ENCODE measurements at places on chromosomes 13 and 19. TPM values are rescaled to one million over a fixed set of nuclear protein-coding genes. Genes with fewer than 3 reads are reported as not detected.

The ATP8B3 gene
- polyA plus RNA-seq = 0.53 TPM

The B3GNT3 gene
- polyA plus RNA-seq = 2.1 TPM

The NUFIP1 gene
- polyA plus RNA-seq = 1.5 TPM

The ATP4B gene
- not detected for polyA plus RNA-seq

The CLEC4G gene
- polyA plus RNA-seq = 47.4 TPM

The SLAIN1 gene
- 6.4 TPM for polyA plus RNA-seq

The MYO1F gene
- 6.2 TPM for polyA plus RNA-seq

The USHBP1 gene
- 1.6 TPM for polyA plus RNA-seq

The ERICH6B gene
- 0.94 TPM for polyA plus RNA-seq

The KLK14 gene
- polyA plus RNA-seq = not detected

The ZNF582 gene
- polyA plus RNA-seq = 1.3 TPM

The CDX2 gene
- not detected for polyA plus RNA-seq

DNA sequence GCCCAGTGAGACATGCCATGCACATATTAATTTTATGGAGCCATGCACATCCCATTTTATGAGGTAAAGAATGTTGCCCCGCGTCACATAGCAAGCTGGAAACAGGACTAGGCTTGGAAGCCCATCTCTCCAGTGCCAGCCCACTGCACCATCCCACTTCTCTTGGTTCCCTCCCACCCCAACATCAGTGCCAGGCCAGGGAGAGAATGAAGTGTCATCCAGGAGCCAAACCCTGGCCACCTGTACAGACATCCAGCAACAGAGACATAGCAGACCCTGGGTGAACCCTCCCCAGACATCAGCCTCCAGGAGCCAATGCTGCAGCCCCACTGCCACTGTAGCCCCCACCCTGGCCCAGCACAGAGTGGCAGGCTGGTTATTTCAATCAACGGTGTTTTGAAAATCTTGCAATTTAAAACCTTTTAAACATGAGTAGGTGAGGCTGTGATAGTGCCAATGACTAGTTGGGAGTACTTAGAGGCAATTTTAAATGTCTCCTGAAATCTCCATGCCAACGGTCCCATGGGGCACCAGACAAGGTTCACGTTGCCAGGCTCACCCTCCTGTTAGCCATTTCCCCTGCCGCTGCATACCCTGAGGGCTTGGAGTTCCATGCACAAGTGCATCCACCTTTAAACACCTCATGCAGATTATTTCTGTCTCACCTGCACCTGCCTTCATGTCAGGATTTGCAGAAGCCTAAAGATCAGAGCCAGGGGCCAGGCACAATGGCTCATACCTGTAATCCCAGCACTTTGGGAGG, 34.7 kb downstream of the VSTM2B start:
- no peak for DNase-seq
- no peak overlapping the region for H3K4me3 ChIP-seq
- H3K36me3 ChIP-seq = no peaks in the 10 kb centered on the region
- no peak overlapping the region for H3K27ac ChIP-seq
- no peaks in the 10 kb centered on the region for H3K4me1 ChIP-seq

DNA sequence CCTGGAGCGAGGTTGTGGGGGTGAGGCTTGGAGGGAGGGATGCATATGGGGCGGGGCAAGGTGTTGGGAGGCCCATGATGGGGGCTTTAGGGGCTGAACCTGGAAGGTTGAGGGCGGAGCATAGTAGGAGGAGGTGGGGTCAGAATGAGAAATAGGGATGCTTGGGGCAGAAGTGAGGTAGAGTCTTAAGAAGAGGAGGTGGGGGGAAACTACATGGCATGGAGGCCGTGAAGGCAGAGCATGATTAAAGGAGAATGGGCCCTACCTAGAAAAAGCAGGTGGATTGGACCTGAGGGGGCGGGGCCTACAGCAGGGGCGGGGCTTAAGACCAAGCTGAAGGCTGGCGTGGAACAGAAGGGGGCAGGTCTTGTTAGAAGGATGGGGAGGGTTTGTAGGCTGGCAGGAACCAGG, 799 bp downstream of the NR1H2 start:
- no peaks in the 10 kb centered on the region for H3K27me3 ChIP-seq
- no peaks in the 10 kb centered on the region for H3K4me1 ChIP-seq
- DNase-seq = peak; percentile 87
- no peak overlapping the region for H3K27ac ChIP-seq
- H3K4me3 ChIP-seq = no peak overlapping the region

- no peak overlapping the region for H3K4me3 ChIP-seq
- no peaks in the 10 kb centered on the region for H3K4me1 ChIP-seq
- DNase-seq = no peak
- no peaks in the 10 kb centered on the region for H3K27me3 ChIP-seq
- H3K27ac ChIP-seq = no peak overlapping the region
Observed at GRCh38 chr13:32159137-32159869, 127.7 kb downstream of the FRY start.

GRCh38 chr13:20116213-20116612, 44.6 kb downstream of the GJA3 start:
- no peak for DNase-seq
- H3K4me1 ChIP-seq = peaks cover 17% of the 10 kb centered on the region

- no peaks in the 10 kb centered on the region for H3K27me3 ChIP-seq
- DNase-seq = no peak
- no peaks in the 10 kb centered on the region for H3K4me1 ChIP-seq
- H3K36me3 ChIP-seq = no peaks in the 10 kb centered on the region
- no peak overlapping the region for H3K4me3 ChIP-seq
Observed at GRCh38 chr19:54707962-54708361, 16.3 kb upstream of the KIR3DL3 start.

DNA sequence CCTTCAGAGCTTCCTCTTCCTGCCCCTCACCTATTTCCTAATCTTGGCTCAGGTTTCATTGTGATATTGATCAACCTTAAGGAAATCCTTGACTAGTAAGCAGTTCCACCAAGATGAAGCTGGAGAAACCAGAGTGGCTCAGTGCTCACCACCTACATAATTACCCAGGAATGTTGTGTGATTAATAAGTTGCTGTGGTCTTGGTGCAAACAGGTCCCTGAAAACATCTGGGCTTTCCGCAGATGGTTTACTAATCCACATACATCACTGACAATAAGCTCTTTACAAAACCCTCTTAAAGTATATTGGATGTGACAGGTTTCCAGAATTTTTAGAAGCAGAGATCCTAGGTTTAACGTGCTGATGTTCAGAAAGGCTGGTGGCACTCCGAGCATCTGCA, 8.6 kb upstream of the SERP2 start:
- H3K4me1 ChIP-seq = no peaks in the 10 kb centered on the region
- no peak overlapping the region for H3K4me3 ChIP-seq
- H3K36me3 ChIP-seq = no peaks in the 10 kb centered on the region
- peak overlapping the region; percentile 54 for H3K27ac ChIP-seq
- no peaks in the 10 kb centered on the region for H3K27me3 ChIP-seq

DNA sequence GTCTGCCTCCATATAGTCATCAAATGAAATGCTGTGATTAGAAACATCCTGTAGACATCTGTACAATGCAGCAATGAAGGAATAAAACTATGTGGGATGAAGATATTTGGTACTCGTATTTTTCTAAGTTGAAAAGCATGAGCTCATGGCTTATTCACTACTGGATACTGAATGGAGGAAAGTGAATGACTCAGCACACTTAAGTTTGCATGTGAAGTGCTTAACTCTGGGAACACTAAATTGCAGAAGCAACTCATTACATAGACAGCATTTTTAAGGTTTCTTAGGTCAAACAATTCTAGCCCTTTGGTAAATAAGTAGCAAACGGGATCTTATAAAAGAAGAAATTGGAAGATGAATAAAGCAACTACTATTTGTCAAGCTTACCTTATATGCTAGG, 429.0 kb upstream of the MIR17HG start:
- no peak overlapping the region for H3K4me3 ChIP-seq
- H3K36me3 ChIP-seq = no peaks in the 10 kb centered on the region
- H3K27me3 ChIP-seq = no peaks in the 10 kb centered on the region
- no peak overlapping the region for H3K27ac ChIP-seq
- no peak for DNase-seq
- H3K4me1 ChIP-seq = no peaks in the 10 kb centered on the region

- no peaks in the 10 kb centered on the region for H3K36me3 ChIP-seq
- no peak for DNase-seq
- no peak overlapping the region for H3K27ac ChIP-seq
- H3K27me3 ChIP-seq = no peaks in the 10 kb centered on the region
- no peak overlapping the region for H3K4me3 ChIP-seq
- no peaks in the 10 kb centered on the region for H3K4me1 ChIP-seq
Observed at GRCh38 chr13:78709028-78709427, 50.1 kb upstream of the OBI1 start.

- H3K4me3 ChIP-seq = no peak overlapping the region
- H3K36me3 ChIP-seq = peaks cover 2% of the 10 kb centered on the region
- H3K27ac ChIP-seq = no peak overlapping the region
- no peaks in the 10 kb centered on the region for H3K27me3 ChIP-seq
Observed at GRCh38 chr13:98318263-98318878, 141.3 kb upstream of the RNF113B start.

- no peak for DNase-seq
- no peak overlapping the region for H3K4me3 ChIP-seq
- no peaks in the 10 kb centered on the region for H3K4me1 ChIP-seq
- no peaks in the 10 kb centered on the region for H3K36me3 ChIP-seq
- no peak overlapping the region for H3K27ac ChIP-seq
Observed at GRCh38 chr19:53530622-53531021, 7.3 kb upstream of the ZNF331 start.

- no peak overlapping the region for H3K27ac ChIP-seq
- H3K4me1 ChIP-seq = no peaks in the 10 kb centered on the region
- no peak for DNase-seq
- H3K4me3 ChIP-seq = no peak overlapping the region
- no peaks in the 10 kb centered on the region for H3K27me3 ChIP-seq
Observed at GRCh38 chr13:50882816-50883435, 26.7 kb upstream of the RNASEH2B start.

- H3K36me3 ChIP-seq = no peaks in the 10 kb centered on the region
- H3K27me3 ChIP-seq = no peaks in the 10 kb centered on the region
- H3K27ac ChIP-seq = no peak overlapping the region
- no peak overlapping the region for H3K4me3 ChIP-seq
- no peaks in the 10 kb centered on the region for H3K4me1 ChIP-seq
Observed at GRCh38 chr13:101289764-101290163, 126.5 kb downstream of the NALCN start.

DNA sequence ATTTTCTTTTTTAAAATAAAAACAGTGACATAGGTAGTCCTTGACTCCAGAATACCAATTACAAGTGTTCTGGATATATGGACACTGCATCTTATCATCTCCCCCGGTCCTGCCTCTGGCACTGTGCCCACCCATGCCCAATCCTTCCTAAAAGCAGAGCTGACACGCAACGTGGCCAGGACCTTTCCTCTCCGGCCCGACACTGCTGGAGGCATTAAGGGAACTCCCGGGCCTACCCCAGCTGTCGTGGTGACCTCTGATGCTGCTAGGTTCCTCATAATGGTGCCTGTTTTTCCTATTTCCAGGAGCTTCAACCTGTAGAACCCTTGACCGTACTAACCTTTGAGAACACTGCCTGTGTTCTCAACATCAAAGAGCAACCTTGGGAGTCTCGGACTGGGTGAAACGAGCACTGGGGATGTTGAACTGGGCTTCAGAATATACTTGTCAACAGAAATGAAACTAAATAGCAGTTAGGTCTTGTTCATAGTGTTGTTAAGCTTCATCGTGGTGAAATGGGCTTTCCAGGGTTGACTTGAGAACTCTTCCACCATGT, 13.9 kb upstream of the RNF113B start:
- no peak overlapping the region for H3K4me3 ChIP-seq
- H3K4me1 ChIP-seq = peaks cover 55% of the 10 kb centered on the region
- no peaks in the 10 kb centered on the region for H3K27me3 ChIP-seq

DNA sequence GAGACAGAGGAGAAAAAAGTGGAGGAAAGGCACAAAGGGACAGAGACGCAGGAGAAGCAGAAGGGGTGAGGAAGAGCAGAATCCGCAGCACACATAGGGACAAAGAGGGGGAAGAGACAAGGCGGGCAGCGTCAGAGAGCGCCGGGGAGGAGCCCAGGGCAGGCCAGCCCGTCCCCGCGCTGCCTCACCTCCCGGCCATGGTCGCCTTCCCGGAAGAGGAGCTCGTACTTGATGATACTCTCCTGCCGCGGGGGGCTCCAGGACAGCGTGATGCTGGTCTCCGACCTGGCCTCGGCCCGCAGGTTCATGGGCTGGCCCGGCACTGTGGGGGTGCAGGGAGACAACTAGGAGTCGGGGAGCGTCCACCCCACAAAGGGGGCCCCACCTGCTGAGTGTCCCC, 100.6 kb downstream of the PTPRS start:
- no peaks in the 10 kb centered on the region for H3K27me3 ChIP-seq
- DNase-seq = no peak
- no peaks in the 10 kb centered on the region for H3K36me3 ChIP-seq
- H3K27ac ChIP-seq = no peak overlapping the region

GRCh38 chr13:111397202-111397880, 76.9 kb downstream of the TEX29 start:
- peak; percentile 23 for DNase-seq
- no peaks in the 10 kb centered on the region for H3K27me3 ChIP-seq
- H3K4me3 ChIP-seq = no peak overlapping the region

GRCh38 chr19:40592170-40592569, 9.0 kb upstream of the LTBP4 start:
- H3K4me1 ChIP-seq = no peaks in the 10 kb centered on the region
- peaks cover under 1% of the 10 kb centered on the region for H3K27me3 ChIP-seq
- DNase-seq = no peak
- peaks cover 5% of the 10 kb centered on the region for H3K36me3 ChIP-seq

- peaks cover 2% of the 10 kb centered on the region for H3K27me3 ChIP-seq
- no peak overlapping the region for H3K4me3 ChIP-seq
- H3K4me1 ChIP-seq = no peaks in the 10 kb centered on the region
- DNase-seq = no peak
Observed at GRCh38 chr19:29089315-29089870, 123.6 kb downstream of the UQCRFS1 start.

GRCh38 chr19:2047076-2047448, 4.0 kb downstream of the MKNK2 start:
- H3K27me3 ChIP-seq = no peaks in the 10 kb centered on the region
- H3K27ac ChIP-seq = peak overlapping the region; percentile 99
- H3K36me3 ChIP-seq = no peaks in the 10 kb centered on the region
- DNase-seq = no peak
- no peak overlapping the region for H3K4me3 ChIP-seq

DNA sequence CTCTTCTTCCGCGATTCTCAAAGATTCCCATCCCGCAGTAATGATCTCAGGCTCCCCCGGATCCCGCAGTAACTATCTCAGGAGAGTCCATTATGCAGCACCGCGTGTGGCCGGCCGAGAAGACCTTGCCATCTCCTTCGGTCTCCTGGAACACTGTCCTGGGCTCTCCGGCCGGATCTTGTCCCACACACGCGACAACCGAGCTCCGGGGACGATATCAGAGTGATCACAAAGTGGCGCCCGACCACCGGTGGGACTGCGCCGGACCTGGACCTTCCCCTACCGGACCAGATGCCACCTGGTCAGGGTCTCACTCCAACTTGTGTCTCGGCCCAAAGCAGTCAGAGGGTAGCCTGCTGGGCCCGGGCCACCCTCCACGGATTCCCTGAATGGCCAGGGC, 24.0 kb downstream of the MAN2B1 start:
- H3K27ac ChIP-seq = no peak overlapping the region
- no peaks in the 10 kb centered on the region for H3K4me1 ChIP-seq
- no peak for DNase-seq
- H3K4me3 ChIP-seq = no peak overlapping the region
- no peaks in the 10 kb centered on the region for H3K36me3 ChIP-seq
